ENCODE measurements at places on chromosomes 16 and 17. TPM values are rescaled to one million over a fixed set of nuclear protein-coding genes. Genes with fewer than 3 reads are reported as not detected.
A peak's percentile ranks its signal among the peaks of the same experiment; 100 is the strongest.

The CCT6B gene
- total RNA-seq: 5.4 TPM

The CACNG5 gene
- total RNA-seq: not detected

The CES3 gene
- total RNA-seq: 20.9 TPM

The UNC13D gene
- total RNA-seq: 52.5 TPM

The FGF11 gene
- total RNA-seq: 0.67 TPM

The KRT13 gene
- not detected for total RNA-seq

- H3K4me1 ChIP-seq: no peaks in the 10 kb centered on the region
- no peak for DNase-seq
- no peak overlapping the region for H3K27ac ChIP-seq
- H3K36me3 ChIP-seq: no peaks in the 10 kb centered on the region
Measured at GRCh38 chr16:54240271-54241129, 46.1 kb downstream of the IRX3 start.

- H3K27ac ChIP-seq: no peak overlapping the region
- no peaks in the 10 kb centered on the region for H3K4me1 ChIP-seq
- no peaks in the 10 kb centered on the region for H3K27me3 ChIP-seq
- DNase-seq: no peak
Measured at GRCh38 chr17:77961741-77962140, 3.2 kb downstream of the TNRC6C start.

DNA sequence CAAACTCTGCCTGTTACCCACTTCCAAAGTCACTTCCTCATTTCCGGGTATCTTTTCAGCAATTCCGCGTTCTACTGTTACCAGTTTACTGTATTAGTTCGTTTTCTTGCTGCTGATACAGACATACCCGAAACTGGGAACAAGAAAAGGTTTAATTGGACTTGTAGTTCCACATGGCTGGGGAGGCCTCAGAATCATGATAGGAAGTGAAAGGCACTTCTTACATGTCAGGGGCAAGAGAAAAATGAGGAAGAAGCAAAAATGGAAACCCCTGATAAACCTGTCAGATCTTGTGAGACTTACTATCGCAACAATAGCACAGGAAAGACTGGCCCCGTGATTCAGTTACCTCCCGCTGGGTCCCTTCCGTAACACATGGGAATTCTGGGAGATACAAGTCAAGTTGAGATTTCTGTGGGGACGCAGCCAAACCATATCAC lies 30.9 kb downstream of the PAFAH1B1 start:
- H3K27ac ChIP-seq: peak overlapping the region; percentile 84
- no peaks in the 10 kb centered on the region for H3K27me3 ChIP-seq
- peak overlapping the region; percentile 34 for H3K4me3 ChIP-seq
- peaks cover 48% of the 10 kb centered on the region for H3K4me1 ChIP-seq
- peak; percentile 83 for DNase-seq

- peaks cover 7% of the 10 kb centered on the region for H3K4me1 ChIP-seq
- H3K4me3 ChIP-seq: no peak overlapping the region
- DNase-seq: no peak
Measured at GRCh38 chr17:31686495-31686894, 172.5 kb downstream of the COPRS start.

DNA sequence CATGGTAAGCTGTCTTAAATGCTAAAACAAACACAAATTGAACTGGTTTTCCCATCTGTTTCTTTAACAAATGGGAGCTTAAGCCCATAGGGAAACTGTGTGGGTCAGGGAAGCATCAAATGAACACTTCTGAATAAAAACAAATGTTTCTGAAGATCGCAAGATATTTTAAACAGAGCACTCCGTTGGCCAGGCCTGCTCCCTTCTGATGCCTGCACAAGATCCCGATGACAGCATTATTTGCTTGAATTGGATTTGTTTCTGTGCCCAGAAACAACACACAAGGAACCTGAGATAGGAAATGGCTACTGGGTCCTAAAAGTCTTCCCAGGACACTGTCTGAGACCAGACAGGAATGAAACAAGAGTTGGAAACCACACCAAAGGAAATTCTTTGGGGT lies 425.8 kb upstream of the ZFHX3 start:
- H3K27me3 ChIP-seq: no peaks in the 10 kb centered on the region
- H3K36me3 ChIP-seq: no peaks in the 10 kb centered on the region
- H3K4me3 ChIP-seq: no peak overlapping the region
- H3K27ac ChIP-seq: no peak overlapping the region
- no peaks in the 10 kb centered on the region for H3K4me1 ChIP-seq
- no peak for DNase-seq

Data from Karpas-422 (cell line).